A549 treated with CpdA at 1 μM for 4 hours (cell line): ENCODE measurements at places on chromosomes 4 and X. TPM values are rescaled to one million over a fixed set of nuclear protein-coding genes. Genes with fewer than 3 reads are reported as not detected.

Gene CFAP299
- total RNA-seq: not detected in 5 replicates

Gene ARMCX4
- 0.43 to 0.90 TPM (median 0.45 TPM) in 5 replicates for total RNA-seq

Gene MAGED4
- 3.2 to 12.0 TPM (median 7.7 TPM) in 5 replicates for total RNA-seq

Gene DOK7
- 0.16 to 0.90 TPM (median 0.42 TPM) in 5 replicates for total RNA-seq
